ENCODE measurements at places on chromosomes 2 and 18.
A peak's percentile ranks its signal among the peaks of the same experiment; 100 is the strongest.

- no peak for DNase-seq
Observed at GRCh38 chr2:160478660-160479059, 14.9 kb downstream of the RBMS1 start.

GRCh38 chr18:26458526-26459232, 89.7 kb downstream of the KCTD1 start:
- no peak for DNase-seq

DNA sequence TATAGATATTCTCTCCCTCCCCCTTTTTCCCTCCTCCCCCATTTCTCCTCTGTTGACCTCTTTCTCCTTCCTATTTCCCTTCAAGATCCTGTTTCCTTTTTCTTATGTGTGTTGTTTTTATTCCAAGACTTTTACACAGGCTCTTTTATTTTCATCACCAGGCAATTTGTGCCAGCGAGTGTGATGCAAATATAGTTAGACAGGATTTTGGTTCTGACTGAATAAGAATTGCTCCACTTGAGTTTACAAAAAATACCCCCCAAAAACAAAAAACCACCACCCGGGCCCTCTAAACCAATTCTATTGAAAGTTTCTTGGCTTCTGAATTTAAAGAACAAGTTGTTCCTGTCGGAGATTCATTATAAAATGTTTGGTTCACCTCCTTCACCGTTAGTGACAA, 50.9 kb upstream of the MAPK4 start:
- DNase-seq: no peak

DNA sequence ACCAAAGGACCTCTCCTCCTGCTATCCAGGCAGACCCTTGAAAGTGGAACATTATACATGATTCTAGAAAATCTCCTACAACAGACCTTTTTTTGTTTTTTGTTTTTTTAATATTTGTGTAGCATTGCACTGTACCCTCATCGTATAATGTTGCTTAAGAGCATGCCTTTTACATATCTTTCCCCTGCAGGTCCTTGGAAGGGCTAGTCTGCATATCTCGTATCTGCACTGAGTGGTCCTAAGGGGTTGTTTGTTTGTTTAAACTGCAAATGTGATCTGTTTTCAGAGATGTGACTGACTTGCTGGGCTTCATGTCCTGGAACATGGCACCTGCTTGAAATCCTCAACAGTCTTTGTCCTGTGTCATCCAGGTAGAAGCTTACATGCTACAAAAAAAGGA, 204.1 kb downstream of the FAM210A start:
- no peak for DNase-seq

DNA sequence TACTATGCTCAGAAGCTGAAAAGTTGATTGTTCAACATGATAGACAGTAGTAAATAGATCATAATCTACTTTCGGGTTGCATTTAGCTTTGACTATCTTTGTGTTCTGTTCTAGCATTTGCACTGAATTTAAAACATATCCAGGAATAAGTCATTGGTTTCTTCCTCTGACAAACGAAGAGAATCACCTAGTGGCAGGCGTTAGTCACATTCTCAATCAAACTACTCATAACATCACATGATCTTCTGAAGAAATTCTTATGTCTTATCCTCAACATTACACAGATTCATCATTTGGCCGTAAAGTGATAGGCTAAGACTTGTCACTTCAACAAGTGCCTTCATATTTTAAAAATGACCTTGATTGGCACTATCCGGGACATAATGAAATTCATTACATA, 63.6 kb upstream of the TTC21B start:
- no peak for DNase-seq

GRCh38 chr2:109531221-109531620, 82.5 kb downstream of the SEPTIN10 start:
- DNase-seq: no peak

DNA sequence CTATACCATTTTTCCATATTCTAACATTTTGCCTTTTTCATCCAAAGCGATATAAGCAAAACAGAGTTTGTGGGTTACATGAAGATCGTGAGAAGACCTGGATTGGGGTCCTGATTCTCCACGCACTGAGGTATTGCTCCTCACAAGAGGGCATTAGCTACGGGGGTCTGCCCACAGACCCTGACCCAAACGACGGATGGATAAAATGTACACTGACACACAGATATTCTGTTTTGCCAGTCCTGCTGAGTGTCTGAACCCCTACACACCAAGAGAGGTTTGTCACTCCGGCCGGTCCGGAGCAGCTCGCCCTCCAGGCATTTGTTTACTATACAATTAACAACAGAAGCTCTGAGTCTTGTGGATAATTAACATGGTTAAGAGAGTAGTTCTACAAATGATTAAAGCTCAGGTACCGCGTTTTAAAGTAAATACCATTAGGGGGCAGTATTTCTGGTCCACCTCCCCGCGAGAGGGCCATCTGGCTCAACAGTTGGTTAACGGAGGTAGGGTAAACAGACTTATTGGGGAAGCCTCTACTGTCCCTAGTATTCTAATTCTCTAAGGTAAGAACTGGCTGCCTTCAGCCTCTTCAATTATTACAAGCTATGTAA, 28.4 kb downstream of the SCYGR8 start:
- no peak for DNase-seq

DNA sequence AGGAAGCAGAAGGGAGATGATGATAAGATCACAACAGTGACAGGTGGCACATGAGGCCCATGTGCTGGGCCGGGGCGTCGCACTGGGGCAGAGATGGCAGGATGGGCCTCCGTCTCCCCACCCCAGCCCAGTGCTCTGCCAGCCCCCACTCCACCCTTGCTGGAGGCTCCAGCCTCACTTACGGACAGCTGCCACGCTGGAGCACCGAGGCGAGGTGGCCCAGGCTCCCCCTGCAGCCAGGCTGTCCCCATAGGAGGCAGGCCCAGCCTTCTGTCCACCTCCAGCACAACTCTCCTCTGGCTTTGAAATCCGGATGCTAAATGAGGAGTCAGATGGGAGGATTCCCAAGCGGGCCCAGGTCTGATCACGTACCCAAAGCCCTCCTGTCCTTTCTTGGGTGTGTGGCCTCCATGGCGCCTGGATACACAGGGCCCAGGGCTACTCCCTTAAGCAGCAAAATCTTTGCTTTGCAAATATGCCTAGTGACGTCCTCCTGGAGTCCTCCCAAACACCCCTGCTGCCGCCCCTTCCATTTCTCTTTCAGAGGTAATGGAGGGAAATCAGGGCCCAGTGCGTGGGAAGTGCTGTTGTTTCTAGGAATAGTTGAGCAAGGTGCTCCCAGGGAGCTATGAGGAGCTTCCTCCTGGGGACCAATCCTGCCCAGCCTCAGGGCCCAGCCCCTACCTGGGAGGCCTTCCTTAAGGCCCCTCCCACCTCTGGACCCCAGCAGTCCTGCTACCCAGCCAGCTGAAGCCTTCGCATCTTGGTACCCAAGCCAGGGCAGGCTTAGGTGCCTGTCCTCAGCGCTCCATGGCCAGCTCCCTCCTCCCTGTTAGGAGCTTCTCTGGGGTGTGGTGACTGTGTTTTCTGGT, 170.4 kb upstream of the MYCN start:
- DNase-seq: no peak

DNA sequence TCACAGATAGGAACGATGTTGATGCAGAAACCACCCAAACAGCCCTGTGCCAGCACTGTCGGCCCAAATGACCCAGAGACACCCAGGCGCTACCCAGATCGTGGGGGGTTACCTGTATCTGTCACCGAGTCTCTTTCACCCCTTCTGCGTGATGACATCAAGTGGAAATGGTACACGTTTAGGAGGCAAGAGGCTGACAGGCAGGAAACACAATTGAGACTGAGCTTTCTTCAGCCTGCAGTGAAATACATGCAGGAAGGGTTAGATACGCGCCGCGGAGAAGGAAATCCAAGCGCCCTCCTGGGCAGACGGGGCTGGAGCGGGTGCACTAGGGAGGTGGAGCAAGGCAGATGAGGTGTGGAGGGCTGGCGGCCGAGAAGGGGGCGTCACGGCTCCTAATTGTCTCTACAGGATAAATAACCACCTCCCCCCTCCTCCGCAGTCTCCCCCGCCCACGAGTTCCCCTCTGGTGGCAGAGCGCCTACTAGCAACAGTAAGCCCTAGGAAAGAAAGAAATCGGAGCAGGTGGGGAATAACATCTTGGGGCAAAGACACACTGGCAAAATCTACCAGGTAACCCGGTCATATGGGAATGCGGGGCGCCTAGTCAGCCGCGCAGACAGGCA, at the start of gene RNF152:
Gene RNF152 (minus strand): TSS at position 325 of the 626 bp plus-strand sequence. CDS start 76,544 bp downstream, outside the sequence.
- DNase-seq: peak; percentile 33

- no peak for DNase-seq
Observed at GRCh38 chr2:23485261-23485660, 100.3 kb downstream of the KLHL29 start.
